ENCODE measurements at places on chromosomes 12 and 14.

GRCh38 chr14:68628605-68629310 lies 164.1 kb downstream of the ZFP36L1 start:
- DNase-seq, result no peak

- DNase-seq, result no peak
Observed at GRCh38 chr14:54929556-54929955, 26.9 kb upstream of the GCH1 start.

GRCh38 chr14:22981090-22981875 lies 1.1 kb downstream of the AJUBA start:
- no peak for DNase-seq

DNA sequence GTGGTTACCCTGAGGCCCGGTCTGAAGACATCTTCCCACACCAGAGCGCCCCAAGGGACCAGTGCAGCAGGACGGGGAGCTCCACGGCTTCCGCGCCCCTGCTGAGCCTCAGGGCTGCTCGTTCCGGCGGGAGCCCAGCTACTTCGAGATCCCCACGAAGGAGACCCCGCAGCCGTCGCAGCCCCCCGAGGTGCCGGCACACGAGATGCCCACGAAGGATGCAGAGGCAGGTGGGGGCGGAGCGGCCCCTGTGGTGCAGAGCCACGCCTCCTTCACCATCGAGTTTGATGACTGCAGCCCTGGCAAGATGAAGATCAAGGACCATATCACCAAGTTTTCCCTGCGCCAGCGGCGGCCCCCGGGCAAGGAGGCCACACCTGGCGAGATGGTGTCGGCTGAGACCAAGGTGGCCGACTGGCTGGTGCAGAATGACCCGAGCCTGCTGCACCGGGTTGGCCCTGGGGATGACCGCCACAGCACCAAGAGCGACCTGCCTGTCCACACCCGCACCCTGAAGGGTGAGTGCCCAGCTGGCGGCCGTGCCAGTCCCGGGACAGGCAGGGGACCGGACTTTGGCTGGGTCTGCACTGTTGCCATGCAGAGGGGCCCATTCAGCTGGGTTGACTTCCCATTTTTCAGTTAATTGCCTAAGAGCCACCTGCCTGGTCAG lies 18.1 kb downstream of the CEP170B start:
- DNase-seq, result no peak

GRCh38 chr14:36479344-36479743 lies 40.7 kb downstream of the NKX2-1 start:
- no peak for DNase-seq

DNA sequence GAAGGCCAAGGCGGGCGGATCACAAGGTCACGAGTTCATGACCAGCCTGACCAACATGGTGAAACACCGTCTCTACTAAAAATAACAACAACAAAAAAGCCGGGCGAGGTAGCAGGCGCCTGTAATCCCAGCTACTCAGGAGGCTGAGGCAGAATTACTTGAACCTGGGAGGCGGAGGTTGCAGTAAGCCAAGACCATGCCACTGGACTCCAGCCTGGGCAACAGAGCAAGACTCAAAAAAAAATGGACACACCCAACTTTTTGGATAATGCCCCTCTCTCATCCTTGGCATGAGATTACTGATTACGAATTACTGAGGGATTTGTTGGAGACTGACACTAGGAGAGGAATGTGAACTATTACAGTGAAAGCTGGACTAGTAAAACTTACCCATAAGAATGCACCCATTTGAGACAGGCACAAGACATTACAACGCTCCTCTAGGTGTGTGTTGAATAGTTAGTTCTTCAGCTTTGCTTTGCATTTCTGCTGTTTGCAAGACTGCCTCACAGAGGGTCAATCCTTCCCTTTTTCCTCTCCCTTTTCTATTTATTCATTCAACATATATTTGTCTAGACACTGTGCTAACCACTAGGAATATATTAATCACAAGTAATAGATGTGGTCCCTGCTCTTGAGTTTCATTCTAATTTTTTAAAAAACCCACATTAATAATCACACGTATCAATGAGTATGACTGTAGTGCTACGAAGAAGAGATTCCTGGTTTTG lies 46.0 kb upstream of the OR5AU1 start:
- DNase-seq, result no peak
